Neural progenitor cell (in vitro differentiated cells): ENCODE measurements at places on chromosomes 1 and 21. TPM values are rescaled to one million over a fixed set of nuclear protein-coding genes. Genes with fewer than 3 reads are reported as not detected.

DIO1 gene
- total RNA-seq = not detected in 2 replicates

RAB3B gene
- 19.3 and 20.4 TPM in 2 replicates for total RNA-seq

CD160 gene
- not detected in 2 replicates for total RNA-seq

EVI5 gene
- total RNA-seq = 13.7 TPM in 2 replicates

LINGO4 gene
- not detected in 2 replicates for total RNA-seq

HSD3B1 gene
- not detected in 2 replicates for total RNA-seq

PCAT6 gene
- 4.2 TPM in 1 of 2 replicates, not detected in the other for total RNA-seq

HES5 gene
- total RNA-seq = 6.4 and 28.2 TPM in 2 replicates

TFF3 gene
- 0.12 TPM in 1 of 2 replicates, not detected in the other for total RNA-seq

CRP gene
- not detected in 2 replicates for total RNA-seq
